Cardiac septum (tissue), 1 donor: ENCODE measurements at places on chromosomes 11 and 22. TPM values are rescaled to one million over a fixed set of nuclear protein-coding genes. Genes with fewer than 3 reads are reported as not detected.

- peak; percentile 93 for DNase-seq
Measured at GRCh38 chr11:61947486-61948210, 2.5 kb upstream of the BEST1 start.

- no peak for DNase-seq
Measured at GRCh38 chr11:62976109-62976508, 8.7 kb downstream of the SLC22A6 start.

HOATZ gene
- not detected for total RNA-seq

- DNase-seq = no peak
Measured at GRCh38 chr11:121372671-121373429, 79.3 kb upstream of the SORL1 start.

PPP1CA gene
- 95.1 TPM for total RNA-seq

GRCh38 chr11:69437876-69438205 lies 43.6 kb upstream of the LINC01488 start:
- no peak for DNase-seq

DNA sequence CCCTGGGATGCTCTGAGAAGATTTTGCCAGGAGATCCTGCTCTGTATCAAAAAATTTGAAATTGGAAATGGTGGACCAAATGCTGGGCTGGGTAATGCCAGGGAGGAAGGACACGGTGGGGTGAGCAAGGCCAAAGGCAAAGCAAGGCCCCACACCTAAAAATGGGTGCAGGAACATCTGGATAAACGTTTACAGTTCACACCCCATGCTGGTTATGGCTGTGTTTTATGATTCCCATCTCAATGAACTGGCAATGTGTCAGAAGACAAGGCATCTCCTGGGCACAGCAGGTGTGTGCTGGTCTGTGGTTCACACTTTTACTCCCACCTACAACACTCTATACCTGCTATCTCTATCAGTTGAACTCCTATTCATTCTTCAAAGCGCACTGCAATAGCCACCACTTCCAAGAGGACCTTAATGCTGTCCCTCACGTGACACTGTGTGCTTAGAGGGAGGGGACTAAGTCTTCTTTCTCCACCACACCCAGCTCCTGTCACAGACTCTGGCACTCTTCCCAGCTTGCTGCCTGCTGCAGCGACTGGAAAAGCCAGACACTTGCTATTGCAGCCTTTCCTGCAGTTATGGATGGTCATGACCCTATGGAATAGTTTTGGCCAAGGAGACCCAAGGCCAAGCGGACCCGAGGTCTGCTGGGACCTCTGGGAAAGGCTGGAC lies 277.5 kb downstream of the CTTN start:
- no peak for DNase-seq

FSHB gene
- not detected for total RNA-seq

DNA sequence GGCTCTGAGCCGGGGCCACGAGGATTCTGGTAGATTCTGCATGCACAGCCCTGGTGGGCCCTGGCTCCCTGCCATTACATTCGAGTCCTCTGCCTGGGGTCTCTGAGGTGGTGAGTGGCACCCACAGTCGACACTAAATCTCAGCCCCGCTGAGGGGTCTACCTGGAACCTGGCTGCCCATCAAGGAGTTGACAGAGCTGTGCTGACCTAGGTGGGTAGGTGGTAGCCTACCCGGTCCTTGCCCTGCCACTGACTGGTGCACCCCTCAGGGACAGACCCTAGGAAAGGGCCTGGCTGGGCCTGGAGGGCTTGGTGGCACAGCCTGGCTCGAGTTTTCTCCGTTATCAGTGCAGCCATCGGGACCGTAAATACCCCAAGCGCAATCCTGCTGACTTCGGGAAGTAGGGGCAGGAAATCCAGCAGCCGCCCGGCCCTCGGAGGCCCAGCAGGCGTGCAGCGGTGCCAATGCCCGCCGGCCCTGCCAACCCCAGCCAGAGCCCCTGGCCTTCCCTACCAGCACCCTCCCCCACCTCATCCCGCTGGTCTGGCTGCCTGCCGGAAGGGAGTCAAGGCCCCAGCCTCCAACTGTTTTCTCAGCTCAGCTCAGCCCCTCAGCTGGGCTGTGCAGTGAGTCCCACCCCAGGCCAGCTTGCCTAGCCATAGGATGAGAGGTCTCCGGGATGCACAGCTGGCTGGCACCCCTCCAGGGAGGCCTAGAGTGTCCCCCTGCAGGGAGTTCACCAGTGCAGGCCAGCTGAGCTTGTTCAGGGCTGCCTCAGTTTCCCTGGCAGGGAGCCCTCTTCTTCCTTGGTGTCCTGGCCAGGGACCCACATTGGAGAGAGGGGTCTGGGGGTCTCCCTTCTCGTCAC lies 80.4 kb upstream of the KCNQ1OT1 start:
- DNase-seq = peak; percentile 75

GRCh38 chr22:39177791-39178190 lies 25.3 kb upstream of the CBX7 start:
- DNase-seq = peak; percentile 87

GRCh38 chr22:38187413-38188212 lies 6.0 kb upstream of the PLA2G6 start:
- no peak for DNase-seq

GRCh38 chr11:132942611-132943356 lies 589.5 kb downstream of the OPCML start:
- no peak for DNase-seq

DNA sequence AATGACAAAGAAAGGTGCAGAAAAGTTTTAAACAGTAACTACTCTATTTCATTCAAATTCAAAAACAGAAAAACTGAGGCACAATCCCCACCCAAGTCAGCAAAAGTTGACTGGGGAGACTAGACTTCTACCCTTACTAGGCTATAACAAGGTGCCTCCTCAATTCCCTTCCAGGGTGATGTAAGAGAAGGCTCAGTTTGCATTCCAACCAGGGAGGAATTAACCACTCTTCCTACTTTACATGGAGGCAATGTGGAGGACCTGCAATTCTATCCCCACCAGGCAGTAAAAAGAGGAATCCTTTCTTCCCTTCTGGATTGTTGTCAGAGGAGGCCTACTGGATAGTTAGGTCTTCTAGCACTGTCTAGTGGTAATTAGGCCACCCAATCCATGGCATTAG lies 26.1 kb downstream of the TYR start:
- DNase-seq = no peak

GRCh38 chr11:64880240-64881001 lies 2.0 kb upstream of the EHD1 start:
- no peak for DNase-seq

MS4A7 gene
- total RNA-seq = 8.2 TPM

GRCh38 chr22:45627489-45628233 lies 44.0 kb upstream of the ATXN10 start:
- no peak for DNase-seq

DNA sequence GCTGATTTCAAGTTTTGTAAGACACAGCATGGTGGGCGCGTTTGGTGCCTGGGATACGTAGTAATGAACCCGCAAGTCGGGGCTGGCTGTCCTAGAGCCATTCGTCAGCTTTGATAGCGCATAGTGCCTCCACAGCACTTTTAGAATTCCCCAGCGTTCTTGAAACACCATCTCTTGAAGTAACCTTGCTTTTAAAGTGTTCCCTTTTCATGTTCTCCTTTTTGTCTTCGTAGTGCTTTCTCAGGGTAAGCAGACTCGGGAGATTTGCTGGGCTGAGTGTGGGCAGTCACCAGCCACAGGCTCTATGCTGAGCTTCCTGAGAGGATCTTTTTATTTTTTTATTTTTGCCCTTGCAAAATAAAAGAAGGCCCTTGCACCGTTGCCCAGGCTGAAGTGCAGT lies 39.6 kb upstream of the CTTN start:
- no peak for DNase-seq

DNA sequence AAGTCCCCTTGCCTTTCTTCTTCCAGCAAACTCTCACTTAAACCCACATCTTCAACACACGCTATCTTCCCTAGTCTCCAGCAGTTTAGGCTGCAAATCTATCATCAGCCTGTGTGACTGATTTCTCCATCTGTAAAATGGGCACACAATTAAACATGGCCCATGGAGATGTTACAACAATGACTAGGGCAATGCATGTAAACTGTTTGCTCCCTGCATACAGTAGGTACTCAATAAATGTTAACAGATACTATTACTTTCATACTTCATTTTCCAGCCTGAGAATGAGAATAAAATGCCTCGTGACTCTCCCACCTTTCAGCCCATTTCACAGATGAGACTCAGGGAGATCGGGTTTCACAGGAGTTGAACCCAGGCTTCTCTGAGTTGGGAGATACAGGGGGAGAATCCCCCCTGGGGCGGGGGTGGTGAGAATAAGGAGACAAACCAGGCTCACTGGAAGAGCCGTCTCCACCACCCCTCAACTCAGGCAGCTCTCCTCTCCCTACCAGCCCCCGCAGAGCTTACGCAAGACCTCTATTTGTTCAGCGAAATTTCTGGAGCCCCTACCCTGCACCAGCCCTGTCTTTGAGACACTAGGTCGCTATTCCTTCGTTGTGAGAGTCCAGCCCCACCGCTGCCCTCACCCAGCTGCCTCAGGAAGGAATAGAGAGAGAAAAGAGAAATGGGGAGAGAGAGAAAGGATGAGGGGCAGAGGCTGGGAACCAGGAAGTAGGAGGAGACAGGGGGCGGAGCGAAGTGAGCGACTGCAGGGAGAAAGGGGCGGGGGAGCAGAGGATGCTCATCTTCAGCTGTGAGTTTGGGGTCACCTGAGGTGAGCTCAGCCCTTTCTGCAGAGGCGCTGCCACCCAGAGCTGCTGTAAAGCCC lies 42.1 kb upstream of the KLHL35 start:
- no peak for DNase-seq

DNA sequence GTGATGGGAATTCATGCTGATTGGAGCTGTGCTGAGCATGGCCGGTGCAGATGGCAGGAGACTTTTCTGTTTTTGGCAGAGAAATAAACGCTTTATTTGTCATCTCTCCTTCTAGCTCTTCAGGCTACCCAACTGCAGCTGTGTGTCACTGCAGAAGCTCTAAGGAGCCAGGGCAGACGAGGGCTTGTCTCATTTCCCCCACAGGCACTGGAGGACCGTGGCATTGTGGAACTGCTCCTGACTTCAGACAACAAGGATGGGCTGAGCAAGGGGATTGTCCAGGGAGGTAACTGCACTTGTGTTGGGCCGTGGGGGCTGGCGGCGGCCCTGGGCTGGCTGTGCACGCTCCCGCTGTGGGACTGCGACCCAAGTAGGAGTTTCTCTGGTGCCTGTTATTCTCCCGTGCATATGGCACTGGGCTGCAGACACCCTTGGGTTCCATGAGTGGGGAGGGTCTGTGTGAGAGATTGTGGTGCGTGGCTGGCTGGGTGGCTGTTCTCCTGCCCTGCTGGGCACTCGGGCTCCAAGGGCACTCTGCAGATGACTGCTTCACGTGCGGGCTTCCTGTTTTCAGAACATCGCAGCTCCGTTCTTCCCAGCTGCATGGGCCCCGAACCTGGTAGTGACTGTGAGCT lies 27.2 kb downstream of the GLB1L2 start:
- DNase-seq = peak; percentile 72

TEX54 gene
- not detected for total RNA-seq

- DNase-seq = no peak
Measured at GRCh38 chr11:116086426-116086825, 582.2 kb upstream of the CADM1 start.

GRCh38 chr11:1829039-1829820 lies 5.6 kb upstream of the SYT8 start:
- no peak for DNase-seq

- DNase-seq = no peak
Measured at GRCh38 chr11:63142459-63142858, 1.6 kb downstream of the SLC22A24 start.

DNA sequence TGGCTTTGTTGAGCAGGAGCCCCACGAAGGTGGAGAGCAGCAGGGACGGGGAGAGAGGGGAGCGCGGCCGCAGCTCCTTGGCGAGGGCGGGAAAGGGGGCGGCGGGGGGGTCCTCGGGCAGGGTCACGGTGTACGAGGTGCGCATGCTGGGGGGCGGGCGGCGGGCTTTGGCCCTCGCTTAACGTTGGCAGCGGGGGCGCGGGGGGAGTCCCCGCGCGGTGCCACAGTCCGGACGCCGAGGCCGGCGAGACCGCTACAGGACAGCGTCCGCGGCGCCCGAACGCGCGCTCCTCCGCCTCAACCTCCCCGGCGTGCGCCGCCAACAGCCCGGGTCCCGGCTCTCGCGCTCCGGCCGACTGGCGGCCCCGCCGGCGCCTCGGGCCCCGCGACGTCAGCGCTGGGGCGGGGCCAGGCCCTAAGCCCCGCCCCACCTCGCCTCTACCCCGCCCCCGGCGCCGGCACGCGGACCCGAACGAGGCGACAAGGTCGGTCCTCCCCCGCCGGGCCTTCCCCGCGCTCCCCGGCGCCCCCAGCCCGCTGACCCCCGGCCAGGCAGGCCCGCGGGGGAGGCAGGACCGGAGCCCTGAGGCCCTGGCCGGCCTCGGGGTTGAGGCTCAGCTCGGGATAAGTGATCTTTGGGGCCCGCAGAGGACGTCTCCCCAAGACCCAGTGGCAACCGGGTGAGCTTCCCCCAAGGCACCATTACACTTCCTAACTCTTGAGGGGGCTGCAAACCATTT lies 17.5 kb downstream of the USP2 start:
- DNase-seq = no peak

- no peak for DNase-seq
Measured at GRCh38 chr22:41382610-41383009, 868 bp downstream of the TEF start.

- DNase-seq = no peak
Measured at GRCh38 chr11:118206391-118207031, 18.3 kb downstream of the JAML start.

TIMM8B gene
- total RNA-seq = 100 TPM

PTPRCAP gene
- total RNA-seq = 0.40 TPM

- no peak for DNase-seq
Measured at GRCh38 chr11:128931668-128932067, 11.0 kb downstream of the TP53AIP1 start.

CHADL gene
- 2.9 TPM for total RNA-seq

MMP12 gene
- not detected for total RNA-seq

OR52I1 gene
- not detected for total RNA-seq

- DNase-seq = no peak
Measured at GRCh38 chr11:43503417-43503816, 144.7 kb downstream of the TTC17 start.
